Ureter (tissue), 1 donor: ENCODE measurements at places on chromosomes 2 and 18.

DNA sequence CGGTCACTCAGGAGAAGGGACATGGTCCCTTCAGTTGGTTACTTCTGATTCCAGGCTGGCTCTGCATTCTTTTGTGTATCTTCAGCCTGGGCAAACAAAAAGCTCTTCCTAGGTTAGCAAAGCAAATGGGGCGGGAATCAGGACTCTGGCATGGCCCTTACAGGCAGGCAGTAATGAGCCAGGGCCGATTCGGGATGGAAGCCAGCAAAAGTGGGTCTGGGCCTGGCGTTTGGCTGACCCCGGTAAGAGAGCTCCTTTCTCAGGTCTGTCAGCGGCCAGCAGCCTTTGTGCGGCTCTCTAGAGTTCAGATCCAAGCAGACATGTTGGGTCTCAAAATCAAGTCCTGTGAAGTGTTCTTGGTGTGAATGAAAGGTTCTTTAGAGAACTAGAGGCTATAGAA, 81.5 kb upstream of the EML6 start:
- no peak for DNase-seq

- DNase-seq = no peak
These were observed 63.1 kb downstream of the CXCR4 start for GRCh38 chr2:136054856-136055255.

DNA sequence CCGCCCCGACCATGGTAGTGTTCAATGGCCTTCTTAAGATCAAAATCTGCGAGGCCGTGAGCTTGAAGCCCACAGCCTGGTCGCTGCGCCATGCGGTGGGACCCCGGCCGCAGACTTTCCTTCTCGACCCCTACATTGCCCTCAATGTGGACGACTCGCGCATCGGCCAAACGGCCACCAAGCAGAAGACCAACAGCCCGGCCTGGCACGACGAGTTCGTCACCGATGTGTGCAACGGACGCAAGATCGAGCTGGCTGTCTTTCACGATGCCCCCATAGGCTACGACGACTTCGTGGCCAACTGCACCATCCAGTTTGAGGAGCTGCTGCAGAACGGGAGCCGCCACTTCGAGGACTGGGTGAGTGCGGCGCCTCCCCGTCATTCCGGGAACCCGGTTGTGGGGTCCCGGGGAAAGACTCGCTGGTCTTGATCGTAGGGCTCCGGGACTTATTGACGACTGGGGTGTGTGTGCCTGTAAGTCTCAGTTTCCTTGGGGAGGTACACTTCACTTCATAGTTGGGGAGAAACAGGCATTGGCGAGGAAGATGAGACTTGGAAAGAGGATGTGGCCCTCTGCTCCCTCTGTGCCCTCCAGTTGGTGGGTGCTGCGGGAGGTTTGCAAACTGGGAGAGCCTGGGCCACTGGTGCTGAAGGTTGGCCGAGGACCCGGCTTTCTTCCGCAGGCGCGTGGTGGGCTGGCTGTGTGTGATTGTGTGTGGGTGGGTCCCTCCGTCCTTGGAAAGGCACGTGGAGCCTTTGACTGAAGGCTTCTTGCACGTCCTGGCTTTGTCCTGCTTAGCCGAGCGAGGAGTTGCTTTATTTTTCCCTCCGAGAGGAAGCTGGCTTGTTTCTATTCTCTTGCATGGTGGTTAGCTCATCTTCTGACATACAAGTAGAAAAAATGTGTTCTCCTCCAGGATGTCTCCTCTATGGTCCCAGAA, 886 bp downstream of the PRKCE start:
- DNase-seq = peak; percentile 63

DNA sequence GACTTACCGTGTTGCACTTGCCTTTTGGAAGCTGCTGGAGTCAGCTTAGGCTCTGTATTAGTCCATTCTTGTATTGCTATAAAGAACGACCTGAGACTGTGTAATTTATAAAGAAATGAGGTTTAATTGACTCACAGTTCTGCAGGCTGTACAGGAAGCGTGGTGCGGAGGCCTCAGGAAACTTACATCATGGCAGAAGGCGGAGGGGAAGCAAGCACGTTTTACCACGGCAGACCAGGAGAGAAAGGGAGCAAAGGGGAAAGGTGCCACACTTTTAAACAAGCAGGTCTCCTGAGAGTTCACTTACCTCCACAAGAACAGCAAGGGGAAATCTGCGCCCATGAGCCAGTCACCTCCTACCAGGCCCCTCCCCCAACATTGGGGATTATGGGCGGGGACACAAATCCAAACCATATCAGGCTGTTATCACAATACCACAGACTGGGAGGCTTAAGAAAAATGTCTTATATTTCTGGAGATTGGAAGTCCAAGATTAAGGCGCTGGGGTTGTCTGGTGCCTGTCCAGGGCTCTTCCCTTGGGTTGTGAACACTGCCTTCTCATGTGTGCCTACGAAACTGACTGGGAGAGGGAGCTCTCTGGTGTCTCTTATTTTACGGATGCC, 3.6 kb upstream of the D2HGDH start:
- no peak for DNase-seq
